ENCODE measurements at places on chromosomes 4 and X.

DNA sequence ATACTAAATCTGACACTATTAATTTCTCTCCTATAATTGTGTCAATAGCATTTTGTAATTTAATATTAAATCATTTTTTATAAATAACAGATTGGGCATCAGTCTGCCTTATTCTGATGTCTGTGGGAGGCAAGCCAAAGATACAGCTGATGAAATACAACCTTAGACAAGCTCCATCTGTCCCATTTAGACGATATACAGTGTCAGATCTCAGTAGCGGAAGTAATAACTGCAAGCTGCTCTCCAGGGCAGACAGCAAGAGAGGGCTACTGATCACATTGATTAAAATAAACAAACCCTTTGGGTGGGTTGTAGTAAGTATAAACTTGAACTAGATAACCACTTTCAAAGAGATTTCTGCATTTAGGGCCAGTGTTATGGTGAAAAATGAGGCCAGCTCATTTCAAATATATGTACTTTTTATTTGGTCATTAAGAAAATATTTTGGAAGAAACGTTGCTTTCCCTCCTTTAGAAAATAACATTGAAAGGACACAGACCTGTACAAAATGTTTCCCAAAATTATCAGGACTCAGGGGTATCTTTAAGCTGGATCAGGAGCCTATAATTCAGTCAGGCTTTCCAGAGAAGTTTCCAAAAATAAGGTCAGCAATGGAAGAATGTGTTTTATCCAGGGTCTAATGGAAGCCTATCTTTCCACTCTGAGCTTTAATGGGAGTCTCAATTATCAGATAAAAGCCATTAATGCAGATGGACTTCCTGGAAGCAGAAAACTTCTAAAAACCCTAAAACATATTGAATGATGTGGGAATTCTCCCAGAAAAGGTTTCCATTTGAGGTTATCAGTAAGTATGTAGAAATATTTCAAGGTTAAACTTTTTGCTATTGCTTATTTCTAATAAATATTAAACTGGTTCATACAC, 1028.8 kb upstream of the IGFBP7 start:
- DNase-seq: no peak

GRCh38 chrX:9269134-9269533, 195.7 kb upstream of the TBL1X start:
- DNase-seq: no peak

DNA sequence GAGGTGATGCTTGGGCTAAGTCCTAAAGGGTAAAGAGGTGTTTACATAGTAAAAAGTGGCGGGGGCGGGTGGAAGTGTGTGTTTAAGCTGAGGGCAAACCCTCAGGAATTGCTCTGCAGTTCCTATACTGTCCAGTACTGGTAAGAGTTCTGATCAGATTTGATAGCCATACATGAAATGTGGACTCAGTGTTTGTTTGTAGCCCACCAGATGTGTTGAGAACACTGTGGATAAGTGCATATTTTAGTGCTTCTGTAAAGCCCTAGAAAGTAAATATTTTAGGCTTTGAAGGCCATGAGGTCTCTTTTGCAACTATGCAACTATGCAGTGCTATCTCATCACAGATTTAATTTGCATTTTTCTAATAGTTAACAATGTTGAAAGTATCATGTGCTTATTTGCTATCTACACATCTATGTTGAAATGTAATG, 80.7 kb upstream of the EOLA2 start:
- no peak for DNase-seq

- DNase-seq: no peak
Observed at GRCh38 chrX:16665089-16665488, 15.1 kb downstream of the S100G start.

DNA sequence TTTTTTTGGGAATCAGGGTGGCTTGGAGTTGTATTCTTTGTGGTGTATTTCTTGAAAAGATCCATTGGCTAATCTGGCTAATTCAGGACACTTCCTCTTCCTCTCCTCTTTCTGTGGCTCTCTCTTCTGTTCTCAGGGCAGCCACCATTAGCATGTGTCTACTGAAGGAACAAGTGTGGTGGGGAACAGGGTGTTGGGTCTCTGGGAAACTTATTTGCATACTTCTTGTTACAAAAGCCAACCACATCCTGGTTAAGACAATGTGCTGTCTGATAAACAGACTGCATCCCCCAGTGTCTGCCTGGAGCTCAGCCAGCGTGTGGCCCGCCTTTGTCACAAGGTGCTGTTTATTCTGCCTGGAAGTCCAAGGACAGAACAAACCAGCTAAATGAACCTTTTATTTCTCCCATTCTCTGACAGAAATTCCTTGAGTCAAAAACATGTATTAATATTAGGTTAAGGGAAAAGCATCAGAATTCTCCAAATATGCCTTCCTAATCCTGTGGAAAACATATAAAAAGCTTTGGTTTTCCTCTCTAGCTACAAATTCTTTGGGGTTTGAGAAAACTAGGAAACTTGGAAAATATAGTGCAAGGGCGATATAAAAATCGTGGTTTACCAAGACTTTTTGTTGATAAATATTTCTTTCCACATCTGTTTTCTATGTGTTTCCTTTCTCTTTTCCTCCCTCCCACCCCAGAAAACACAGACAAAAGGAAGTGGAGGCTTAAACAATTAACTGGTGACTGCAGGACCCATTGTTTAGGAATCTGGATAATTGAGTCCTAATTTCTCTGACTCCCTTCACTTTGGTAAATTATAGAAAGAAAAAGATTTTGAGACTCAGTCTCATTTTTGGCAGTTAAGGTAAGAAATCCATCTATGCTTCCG, 203.6 kb downstream of the SPRY1 start:
- DNase-seq: peak; percentile 68

DNA sequence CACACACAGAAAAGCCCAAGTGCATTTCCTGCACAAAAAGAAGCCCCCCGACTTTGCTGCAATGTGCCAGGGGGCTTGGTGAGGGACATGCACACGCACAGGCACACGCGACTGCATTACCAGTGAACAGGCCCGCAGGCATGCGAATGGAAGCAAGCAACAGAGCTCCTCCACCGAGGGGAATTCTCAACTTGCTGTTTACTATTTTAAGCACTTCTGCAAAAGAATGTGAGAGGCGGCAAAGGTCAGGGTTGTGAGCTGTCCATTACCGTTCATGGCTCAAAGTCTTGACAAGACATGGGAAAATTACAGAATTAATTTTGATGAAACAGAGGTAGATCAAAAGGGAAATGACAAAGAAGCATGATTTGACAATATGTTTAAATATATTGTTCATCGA, 342.5 kb upstream of the NOCT start:
- no peak for DNase-seq

DNA sequence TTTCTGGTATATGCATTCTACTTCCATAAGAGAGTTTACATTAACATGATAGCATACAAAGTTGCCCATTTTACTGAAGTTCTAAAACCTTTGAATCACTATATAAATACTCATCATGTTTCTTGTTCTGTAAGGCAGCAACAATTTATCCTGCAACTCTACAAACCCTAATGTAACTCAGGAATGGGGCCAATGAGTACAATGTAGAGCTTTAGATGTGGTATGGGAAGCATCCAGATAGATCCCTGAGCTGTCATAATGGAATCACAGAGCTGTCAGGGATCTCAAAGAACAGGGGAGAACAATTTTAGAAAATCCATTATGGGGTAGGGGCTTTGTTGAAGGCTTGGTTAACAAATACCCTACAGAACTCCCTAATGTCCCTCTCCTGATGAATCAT, 88.5 kb downstream of the DCUN1D4 start:
- DNase-seq: no peak

DNA sequence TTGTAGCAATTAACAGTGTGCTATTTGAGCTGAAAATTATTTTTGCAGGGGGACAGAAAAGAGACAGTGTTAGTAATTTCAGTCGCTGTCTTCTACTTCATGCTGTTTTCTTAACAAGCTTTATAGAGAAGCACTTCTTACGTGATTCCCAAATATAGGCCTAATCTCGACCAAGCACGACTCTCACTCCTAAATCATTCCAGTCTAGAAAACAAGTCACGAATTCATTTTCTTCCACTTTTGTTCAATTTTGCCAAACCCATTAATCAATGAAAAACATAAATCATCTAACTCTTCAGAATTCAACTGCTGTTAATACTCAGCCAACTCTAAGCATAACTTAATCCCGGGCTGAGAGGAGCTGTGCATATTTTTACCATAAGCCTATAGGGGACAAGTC, 21.0 kb upstream of the FHL1 start:
- no peak for DNase-seq

DNA sequence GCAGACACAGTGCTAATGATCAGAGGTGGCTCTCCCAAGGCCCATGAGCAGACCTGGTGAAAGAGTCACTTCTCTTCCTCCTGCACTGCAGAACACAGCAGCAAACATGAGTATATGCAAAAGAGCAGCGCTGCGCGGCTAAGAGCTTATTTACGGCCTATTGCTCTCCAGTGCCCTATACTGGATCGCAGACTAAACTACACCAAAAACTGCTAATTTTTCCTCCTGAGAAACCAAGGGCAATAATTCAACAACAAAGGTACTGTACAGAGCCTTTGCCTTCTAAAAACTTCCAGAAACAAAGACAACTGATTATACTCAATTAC, 702.5 kb downstream of the ARAP2 start:
- no peak for DNase-seq

DNA sequence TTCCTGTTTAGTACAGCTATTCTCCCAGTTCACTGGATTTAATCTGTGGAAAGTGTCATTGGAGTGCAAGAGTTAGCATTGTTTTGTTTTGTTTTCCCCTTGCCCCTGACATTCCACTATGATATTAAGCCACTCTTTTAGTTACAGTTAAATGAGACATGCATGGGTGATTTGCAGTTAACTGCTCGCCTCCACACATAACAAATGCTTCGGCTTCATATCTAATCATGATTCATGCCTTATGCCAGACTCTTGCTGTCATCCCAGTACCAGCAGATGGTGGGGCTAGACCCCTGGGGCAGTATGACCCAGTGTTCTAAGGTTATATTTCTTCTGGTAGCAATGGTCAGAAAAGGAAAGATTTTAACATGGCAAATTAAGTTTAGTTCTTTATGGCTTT, 80.1 kb downstream of the RAP1GDS1 start:
- DNase-seq: no peak

DNA sequence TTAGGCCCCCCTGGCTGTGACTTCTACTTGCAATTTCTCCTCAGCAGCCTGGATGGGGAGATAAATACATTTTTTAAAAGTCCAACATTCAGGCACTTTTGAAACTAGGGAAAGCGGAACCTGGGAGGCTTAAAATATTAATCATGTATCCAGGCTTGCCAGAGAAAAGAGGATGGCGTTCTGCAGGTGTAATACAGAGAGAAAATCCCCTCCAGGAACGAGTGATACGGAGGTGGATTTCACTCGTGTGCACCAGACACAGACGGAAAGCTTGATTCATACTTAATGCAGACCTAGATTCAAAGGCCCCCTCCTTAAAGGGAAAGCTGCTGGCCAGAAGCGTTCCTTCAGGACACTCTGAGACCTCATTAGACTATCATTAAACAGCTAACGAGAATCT, 354.0 kb upstream of the BOD1L1 start:
- DNase-seq: no peak

DNA sequence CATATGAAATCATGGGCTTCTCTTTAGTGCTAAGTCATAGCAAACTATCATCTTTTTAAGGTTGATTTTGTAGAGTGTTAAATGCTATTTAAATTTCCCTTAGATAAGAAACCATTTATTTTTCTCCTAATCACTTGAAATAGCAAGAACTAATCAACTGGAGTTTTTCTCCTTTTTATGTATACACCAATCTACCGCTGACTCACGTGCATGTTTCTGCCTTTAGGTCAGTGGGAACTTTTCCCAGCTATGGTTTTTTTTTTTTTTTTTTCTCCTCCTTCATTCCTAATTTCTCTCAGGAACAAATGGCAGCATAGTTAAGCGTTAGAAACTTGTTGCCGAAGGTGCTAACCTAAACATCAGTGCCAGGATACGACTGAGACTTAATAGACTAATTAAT, 176.4 kb downstream of the BMPR1B start:
- DNase-seq: no peak

DNA sequence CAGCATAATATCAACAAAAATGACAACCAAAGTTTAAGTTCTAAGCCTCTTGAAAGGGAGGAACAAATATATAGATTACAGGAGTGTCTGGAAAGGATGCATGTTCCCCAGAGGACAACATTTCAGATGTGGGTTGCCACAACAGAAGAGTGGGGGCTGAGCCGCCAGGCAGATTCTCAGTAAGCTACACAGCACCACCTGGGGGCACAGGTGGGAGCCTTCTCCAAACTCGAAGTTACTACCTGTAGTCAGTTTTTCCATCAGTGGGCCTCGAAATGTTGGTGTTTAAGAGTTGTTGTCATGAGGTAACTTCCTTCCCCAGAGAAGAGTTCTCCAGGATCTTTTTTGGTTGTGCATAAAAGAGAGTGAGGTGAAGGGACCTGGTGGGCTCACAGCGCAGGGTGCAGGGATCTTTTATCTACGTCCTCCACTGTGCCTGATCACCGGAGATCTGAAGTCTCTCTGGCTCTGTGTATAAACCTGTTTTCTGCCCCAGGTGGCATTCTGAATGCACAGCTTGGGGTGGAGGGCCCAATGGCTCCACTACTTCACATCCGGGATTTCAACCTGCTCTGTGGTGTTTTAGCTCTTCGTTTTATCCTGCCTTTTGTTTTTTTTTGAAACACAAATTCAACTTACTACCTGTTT, 58.4 kb upstream of the STS start:
- no peak for DNase-seq

GRCh38 chrX:19791562-19791961, 95.8 kb downstream of the SH3KBP1 start:
- no peak for DNase-seq

- no peak for DNase-seq
Observed at GRCh38 chr4:4323705-4324534, 33.9 kb downstream of the ZBTB49 start.

Measured in iPS DF 19.7 (cell line).